ENCODE measurements at places on chromosomes 4 and X.

DNA sequence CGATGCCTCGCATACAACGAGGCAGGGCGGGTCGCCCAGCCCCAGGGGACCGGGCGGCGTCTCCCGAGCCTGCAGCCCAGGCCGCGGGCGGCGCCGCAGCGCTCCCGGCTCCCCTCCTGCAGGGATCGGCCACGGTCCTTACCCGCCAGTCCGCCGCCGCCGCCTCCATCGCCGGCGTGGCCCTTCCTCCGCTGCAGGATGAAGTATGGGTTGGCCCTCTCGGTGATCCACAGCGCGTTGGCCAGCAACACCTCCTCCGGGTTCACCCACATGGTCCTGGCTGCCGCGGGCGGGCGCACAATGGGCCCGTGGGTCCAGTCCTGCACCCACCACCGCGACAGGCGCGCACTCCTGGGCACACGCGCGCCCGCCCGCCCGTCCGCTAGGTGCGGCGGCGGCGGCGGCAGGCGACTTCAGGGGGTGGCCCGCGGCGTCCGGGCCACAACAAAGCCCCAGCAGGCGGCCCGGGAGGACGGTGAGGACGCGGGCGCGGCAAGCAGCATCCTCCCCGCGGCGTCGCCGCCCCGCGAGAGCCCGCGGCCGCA is 339 bp downstream of the TBC1D9 start:
- no peak for DNase-seq

DNA sequence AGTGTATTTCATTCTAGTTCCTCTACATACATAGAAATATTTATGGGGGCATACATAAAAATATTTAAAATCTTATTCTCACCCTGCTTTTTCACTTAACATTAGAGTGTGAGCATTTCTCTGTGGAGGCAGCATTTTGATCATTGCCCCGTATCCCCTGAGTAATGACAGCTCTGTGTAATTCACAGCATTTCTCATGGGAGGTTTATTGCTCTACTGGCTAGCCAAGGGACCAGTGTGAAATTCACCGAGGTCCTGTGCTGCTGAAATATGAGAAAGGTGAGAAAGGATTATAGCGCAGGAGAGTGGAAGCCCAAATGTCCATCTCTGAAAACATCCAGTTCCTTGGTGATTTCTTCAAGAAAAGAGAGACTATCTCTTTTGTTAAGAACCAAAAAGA is 22.9 kb downstream of the PDGFC start:
- DNase-seq: no peak

DNA sequence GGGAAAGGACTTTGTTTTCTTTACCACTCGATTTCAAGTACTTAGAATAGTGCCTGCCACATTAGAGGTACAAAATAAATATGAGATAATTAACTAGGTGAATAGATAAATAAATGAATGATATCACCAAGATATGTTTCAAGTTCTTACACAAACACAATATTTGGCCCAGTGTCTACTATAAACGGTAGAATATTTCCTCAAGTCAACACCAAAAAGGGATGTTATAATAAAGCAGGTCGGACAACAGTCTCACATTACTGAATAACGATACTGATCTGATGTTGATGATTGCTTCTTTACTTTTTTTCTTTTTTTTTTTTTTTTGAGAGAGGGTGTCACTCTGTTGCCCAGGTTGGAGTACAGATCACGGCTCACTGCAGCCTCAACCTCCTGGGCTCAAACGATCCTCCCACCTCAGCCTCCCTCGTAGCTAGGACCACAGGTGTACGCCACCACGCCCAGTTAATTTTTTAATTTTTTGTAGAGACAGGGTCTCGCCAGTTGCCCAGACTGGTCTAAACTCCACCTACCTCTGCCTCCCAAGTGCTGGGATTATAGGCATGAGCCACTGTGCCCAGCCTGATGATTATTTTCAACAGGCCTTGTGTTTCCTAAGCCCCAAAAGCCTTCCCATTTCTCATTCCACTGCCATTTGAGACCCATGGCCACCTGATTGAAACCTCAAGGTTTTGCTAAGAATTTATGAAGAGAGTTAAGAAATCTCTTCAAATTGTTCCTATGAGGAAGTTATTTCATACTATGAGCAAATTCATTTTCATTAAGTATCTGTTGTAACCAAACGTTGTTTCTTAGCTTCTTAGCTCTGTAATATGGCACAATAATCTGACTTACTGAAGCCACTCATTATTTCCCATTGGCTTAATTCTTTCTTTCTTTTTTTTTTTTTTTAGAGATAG is 2.3 kb downstream of the MANBA start:
- DNase-seq: no peak

DNA sequence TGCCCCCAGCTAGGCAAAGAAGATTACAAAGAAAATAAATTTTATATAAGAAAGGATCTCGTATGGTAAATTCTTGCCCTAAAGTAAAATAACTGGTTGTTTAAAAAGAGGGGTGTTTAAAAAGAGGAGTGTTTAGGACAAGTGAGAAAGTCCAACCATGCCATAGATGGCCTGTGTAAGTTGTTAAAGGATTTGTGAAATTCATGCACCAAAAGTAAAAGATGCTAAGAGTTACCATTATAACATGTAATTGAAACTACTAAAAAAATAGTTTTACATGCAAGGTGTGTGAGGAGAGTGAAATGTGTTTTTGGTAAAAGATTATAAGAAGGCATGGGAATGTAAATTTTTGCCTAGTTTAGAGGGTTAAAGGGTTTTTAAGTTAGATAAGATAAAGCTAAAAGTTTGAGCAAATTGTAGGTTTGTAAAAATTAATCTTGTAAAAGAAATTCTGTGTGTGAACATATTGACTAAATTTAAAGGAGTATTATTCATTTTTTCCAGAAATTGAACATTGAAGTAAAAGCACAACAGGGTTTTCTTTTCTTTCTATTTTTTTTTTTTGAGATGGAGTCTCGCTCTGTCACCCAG is 20.1 kb downstream of the HTT-AS start:
- no peak for DNase-seq

- no peak for DNase-seq
Observed at GRCh38 chr4:142961866-142962265, 115.8 kb upstream of the INPP4B start.
